ENCODE measurements at places on chromosomes 5 and 9.

DNA sequence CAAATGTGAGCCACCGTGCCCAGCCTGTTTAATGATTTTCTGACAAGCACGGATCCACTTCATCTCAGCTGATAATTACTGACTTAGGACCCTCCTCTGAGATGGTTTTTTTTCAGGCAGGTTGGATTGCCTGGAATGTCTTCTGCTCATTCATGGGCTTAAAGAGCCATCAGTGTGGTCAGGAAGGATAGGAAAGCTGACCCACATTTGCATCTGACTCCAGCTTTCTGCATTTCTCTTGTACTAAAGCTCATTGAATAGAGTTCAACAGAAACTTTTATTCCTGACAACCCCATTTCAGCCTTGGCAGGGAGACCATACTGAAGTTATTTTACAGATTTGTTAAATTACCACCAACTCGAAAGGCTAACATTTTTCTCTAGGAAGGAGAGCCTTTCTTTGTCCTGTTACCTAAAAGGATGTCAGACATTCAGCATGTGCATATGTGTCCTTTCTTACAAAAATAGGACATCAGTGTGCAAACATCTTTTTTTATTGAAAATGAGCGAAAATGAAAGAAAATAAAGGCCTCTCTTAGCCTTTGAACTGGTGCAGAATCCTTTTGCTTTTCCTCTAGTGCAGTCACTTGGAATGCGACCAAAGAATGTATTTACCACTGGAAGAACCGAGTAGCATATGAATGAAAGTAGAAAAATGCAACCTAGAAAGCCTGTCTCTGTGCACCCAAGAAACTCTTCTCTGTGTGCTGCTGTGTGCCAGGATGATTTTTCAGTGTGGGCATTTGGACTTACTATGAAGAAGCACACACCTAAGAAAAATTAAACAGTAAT is 26.6 kb downstream of the ADCY2 start:
- no peak for DNase-seq

GRCh38 chr9:75146229-75146628 is 57.9 kb downstream of the OSTF1 start:
- no peak for DNase-seq

GRCh38 chr9:89065921-89066320 is 74.7 kb downstream of the S1PR3 start:
- DNase-seq, result no peak

DNA sequence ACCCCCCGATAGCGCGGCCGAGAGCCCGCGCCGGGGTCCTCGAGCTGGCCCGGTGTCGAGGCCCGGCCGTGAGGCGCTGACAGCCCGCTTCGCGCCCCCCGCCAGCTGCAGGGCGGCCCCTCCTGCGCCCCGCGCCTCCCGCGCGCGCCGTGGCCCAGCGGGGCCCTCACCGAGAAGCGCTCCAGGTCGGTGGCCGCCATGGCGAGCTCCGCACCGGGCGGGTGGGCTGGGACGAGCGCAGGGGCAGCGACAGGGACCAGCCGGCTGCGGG is 166 bp downstream of the SEPTIN8 start:
- no peak for DNase-seq

GRCh38 chr9:121268598-121268850 is 562 bp downstream of the GSN start:
- DNase-seq, result no peak

DNA sequence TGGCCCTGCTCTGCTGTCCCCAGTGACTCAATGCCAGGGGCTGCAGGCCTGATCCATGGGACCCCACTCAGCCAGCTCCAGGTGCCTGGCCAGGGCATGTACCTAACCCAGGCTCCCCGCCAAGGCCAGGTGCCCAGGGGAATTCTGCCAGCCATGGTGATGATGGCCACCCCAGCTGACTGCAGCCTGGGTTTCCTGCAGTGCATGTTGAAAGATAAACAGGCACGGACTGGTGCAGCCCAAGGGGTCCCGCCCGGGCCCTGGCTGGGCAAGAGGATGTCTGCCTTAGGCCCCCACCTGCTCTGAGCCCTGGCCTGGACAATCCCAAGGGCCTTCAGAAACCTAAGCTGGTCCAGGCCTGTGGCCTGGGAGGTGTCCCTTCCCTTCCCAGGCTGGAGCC is 1.2 kb downstream of the ABCA2 start:
- no peak for DNase-seq

DNA sequence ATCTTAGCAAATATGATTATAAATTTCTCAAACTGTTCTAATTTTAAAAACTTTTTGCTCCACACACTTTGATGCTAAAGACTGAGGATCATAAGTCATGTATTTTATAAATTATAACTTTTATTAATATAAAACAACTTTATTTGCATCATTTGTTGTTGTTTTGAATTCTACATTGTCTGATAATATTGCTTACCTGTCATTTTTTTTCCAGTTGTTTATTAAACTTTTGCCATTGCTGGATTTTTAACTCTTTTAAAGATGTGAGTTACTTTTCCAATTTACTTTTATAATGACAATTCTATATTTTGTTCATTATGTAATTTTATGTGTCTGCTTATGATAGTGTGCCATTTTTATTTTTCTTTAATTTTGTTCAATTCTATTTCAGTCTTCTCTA is 2071.2 kb upstream of the C9orf72 start:
- no peak for DNase-seq

GRCh38 chr5:6319116-6319515 is 59.2 kb downstream of the MED10 start:
- no peak for DNase-seq

DNA sequence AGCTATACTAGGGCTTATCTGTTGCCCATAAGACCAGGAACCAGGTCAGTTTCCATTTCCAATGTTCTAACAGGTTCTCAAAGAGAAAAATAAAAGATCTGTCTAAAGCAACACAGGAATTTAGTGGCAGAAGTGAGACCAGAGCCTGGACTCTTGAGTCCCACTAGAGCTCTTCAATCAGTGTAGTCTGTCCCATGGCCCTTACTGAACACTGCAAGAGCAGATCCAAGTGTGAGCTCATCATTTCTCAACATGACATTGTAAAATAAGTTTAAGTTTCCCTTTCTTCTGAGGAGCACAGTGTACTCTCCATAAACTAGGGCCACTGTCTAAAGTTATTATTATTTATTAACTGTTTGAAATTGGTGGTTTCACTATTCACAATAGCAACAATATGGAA is 8.6 kb upstream of the PAPPA start:
- no peak for DNase-seq

- no peak for DNase-seq
Observed at GRCh38 chr5:172897481-172898217, 61.6 kb upstream of the RPL26L1 start.

- DNase-seq, result no peak
Observed at GRCh38 chr9:109789971-109790370, 10.0 kb downstream of the PALM2AKAP2 start.

- DNase-seq, result no peak
Observed at GRCh38 chr5:164203581-164204225, 698.3 kb downstream of the MAT2B start.

- DNase-seq, result no peak
Observed at GRCh38 chr5:8600843-8601242, 731.9 kb downstream of the MTRR start.

GRCh38 chr9:132440735-132441134 is 30.7 kb downstream of the CFAP77 start:
- no peak for DNase-seq

DNA sequence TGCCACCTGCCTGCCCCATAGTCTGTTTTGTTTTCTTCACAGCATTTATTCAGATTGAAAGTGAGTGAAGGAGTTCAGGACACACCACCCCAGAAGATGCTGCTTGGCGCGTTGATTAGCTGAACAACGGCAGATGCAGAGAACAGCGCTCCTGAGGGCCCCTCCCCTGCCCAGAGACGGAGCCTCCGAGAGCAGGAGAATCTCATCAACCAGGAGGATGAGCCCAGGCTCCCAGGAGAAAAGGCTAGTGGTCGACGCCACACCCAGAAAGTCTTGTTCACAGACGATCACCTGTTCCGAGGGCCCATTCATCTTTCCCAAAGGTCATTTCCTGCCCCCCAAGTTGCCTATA is 180.4 kb upstream of the PPP1R26 start:
- DNase-seq, result no peak

DNA sequence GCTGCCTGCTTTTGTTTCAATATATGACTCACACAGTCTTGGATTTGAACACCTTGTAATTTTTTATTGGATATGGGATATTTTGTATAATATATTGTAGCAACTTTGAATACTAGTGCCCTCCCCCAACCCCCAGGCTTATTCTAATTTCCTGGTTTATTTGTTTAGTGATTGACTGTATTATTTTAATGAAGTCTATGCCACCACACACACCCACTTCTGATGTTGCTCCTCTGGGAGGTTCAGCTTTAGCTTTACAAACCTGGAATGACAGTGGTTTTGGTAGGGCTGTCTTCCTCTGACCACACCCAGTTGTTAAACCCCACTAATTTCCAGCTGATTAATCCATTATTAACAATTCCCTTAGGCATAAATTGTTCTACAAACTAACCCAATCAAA is 206.1 kb upstream of the NFIL3 start:
- DNase-seq, result no peak

DNA sequence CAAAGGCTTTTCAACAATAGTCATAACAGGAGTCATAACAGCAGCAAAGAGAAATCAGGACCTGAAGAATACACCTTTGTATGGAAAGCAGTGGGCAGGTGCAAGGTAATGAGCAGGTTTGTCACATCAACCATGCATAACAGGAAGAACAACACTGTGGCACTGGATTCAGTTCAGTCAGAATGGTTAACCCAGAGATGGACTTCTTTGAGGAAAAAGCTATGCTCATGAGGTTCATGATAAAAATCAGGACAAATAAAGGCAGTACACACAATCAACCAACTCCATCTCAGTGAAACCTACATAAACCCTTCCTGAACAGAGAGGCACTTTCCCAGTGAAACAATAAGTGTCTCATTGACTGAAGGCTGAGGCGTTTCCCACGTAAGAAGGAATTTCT is 27.0 kb downstream of the ABITRAM start:
- DNase-seq, result no peak

GRCh38 chr5:72788866-72789505 is 27.5 kb upstream of the TNPO1 start:
- DNase-seq, result no peak

- DNase-seq, result no peak
Observed at GRCh38 chr9:35396560-35397215, 93.2 kb upstream of the RUSC2 start.

DNA sequence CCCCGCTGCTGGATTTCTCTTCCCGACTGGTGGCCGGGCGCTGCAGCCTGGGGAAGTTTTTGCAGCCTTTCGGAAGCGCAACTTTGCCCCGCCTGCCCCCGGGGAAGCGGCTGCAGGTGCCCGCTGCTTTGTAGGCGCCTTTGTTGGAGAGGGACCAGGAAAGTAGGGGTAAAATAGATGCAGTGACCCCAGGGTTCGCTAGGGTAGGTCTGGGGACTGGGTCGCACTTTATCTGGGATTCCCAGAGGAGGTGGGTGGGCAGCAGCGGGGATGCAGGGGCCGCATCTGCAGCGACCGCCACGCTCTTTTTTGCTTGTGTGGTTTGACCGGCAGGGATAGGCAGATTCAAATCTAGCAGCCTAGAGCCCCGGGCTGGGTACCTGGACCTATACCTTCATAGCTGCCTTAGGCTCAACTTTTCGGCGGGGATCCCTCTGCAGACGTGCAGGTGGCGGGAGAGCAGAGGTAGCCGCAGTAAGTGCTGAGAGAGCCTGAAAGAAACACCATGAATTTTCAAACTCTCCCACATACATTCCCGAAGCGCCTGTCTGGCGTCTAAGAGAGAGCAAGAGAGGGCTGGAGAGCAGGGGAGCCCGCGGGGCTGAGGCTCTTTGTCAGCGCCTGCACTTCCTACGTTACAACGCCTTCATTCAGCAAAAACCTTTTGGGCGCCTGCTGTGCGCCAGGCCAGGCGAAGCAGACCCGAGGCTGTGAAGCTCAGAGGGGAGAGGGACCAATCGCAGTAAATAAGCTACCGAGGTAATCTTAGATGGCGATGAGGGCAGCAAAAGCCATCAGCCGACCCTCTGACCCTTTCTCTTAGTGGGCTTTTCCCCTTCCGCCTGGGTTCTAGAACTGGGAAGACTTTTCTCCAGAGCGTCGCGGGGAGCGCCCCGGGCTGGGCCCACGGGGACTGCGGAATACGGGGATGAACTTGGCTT is 642 bp downstream of the SV2C start:
- DNase-seq, result no peak

DNA sequence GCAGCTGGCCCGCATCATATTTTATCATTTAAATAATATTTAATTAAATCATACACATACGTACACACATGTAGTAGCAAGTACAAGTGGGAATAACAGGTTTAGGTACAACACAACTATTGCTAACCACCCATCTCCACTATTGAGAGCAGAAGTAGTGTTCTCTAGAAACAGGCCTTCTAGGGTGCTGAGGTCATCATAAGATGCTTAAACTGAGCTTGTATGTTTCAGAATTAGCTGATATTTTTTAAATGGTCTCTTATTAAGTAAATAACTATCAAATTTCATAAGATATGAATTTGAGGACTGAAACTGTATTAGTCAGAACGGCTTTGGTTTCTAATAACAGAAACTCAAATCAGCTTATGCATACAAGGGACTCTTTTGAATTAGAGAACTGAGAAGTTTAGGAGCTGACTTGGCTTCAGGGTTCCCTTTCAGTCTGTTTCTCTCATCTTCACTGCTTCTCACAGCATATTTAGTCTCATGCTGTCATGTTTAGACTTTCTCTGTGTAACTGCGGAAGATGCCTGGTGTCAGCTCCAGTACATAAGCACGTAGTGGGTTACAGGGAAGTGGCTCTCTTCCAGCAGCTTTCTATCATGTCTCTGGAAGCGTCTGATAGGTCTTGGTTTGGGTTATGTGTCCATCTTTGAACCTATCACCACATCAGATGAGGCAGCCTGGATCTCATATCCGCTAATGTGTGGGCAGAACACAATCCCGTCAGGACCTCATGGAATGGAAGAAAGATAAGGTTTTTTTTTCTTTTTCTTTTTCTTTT is 25.0 kb upstream of the OCLN start:
- DNase-seq, result no peak

- DNase-seq, result no peak
Observed at GRCh38 chr5:64331597-64332277, 166.1 kb downstream of the RNF180 start.

GRCh38 chr5:83538786-83539462 is 67.4 kb downstream of the VCAN start:
- DNase-seq, result no peak

Measured in CD4-positive, alpha-beta T cell treated with Interleukin-6 for 4 hours (primary cell).